ACHN (cell line): ENCODE measurements at places on chromosomes 2 and 18.
A peak's percentile ranks its signal among the peaks of the same experiment; 100 is the strongest.

DNA sequence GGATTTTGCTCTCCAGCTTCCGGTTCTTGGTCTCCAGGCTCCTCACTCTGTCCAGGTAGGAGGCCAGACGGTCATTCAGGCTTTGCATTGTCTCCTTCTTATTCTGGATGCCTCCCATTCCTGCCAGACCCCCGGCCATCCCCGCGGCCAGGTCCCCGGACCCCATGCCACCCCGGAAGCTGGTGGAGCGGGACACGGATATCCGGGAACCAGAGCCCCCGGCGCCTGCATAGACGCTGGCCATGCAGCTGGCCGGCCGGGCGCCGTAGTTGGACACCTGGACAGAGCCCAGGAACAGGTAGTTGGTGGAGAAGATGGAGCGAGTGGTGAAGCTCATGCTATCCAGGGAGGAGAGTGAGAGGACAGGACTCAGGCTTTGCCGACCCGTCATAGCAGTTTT, 23.5 kb upstream of the PPP1R1C start:
- no peak for DNase-seq

- DNase-seq: no peak
Observed at GRCh38 chr2:23327887-23328286, 57.1 kb upstream of the KLHL29 start.

GRCh38 chr18:24127735-24128134, 11.1 kb upstream of the CABYR start:
- DNase-seq: no peak

DNA sequence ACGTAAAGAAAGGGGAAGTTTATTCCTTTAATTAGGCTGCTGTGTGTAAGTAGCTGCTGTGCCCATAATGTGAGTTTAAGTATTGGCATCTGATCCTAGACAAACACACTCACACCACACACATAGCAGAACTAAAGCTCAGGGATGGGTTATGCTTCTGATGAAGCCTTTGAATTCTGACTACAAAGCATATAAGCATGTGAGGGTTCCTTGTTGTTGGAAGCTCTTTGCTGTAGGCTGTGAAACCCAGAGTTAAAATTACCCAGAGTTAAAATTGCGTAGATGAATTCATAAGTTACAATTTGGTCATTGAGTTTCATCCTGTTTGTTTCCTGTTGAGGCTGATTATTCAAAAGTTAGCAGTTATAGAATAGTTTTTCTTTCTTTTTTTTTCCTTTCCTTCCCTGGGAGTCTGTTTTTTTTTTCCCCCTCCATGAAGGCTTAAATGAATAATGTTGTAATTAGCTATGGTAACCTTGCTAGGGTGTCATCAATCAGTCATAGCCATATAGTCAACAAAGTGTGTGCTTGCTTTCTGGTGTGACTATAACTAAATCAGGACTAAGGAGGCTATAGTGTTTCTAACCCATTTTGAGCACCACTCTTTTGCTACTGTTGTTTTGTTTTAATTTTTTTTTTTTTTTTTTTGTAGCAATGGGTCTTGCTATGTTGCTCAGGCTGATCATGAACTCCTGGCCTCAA, 426.1 kb downstream of the PARD3B start:
- DNase-seq: no peak

DNA sequence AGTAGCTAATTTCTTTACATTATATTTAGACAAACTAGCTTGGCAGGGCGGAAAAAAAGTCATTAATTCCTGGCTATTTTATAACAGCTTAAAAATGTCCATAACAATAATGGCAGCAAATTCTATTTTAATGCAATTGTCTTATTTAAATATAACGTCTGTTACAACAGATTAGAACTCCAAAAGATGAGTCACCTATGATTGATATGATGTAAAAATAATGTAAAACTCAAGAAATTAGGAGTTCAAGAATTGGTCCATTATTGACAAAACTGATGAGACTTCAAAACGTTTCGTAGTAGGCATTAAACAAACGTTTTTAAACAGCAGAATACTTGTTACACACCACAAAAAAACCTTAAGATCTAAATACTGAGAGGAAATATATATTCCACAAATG, 2.7 kb downstream of the XPO1 start:
- DNase-seq: no peak

GRCh38 chr18:45059695-45060094, 379.0 kb downstream of the SETBP1 start:
- DNase-seq: peak; percentile 21

- no peak for DNase-seq
Observed at GRCh38 chr2:237290261-237290660, 123.7 kb downstream of the COL6A3 start.

DNA sequence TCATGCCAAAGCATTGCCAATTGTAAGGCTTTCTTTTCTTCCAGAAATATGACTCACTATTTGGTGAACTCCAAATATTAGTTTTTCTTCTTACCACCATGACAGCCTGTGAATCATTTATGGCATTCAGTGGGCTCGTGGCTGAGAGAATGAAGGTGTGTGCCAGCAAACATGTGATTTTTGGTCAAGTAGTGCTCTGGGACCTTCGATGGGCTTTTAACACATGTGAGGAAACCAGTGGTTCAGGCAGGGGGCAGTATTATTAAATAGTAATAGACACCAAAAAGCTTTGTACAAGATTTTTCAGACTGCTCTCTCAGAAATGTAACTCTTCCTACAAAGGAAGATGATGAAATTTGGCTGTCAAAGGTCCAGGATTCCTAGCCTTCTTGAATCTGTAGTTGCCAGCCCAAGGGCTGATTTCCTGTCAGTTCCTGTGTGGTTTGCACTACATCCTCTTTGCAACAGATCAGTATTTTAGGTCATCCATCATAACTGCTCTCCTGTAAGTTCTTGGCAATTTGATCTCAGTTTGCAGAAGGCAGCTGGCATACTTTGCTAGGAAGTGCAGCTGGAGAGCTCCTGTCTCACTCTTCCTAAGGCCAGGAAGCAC, 64.3 kb downstream of the BABAM2 start:
- peak; percentile 97 for DNase-seq

DNA sequence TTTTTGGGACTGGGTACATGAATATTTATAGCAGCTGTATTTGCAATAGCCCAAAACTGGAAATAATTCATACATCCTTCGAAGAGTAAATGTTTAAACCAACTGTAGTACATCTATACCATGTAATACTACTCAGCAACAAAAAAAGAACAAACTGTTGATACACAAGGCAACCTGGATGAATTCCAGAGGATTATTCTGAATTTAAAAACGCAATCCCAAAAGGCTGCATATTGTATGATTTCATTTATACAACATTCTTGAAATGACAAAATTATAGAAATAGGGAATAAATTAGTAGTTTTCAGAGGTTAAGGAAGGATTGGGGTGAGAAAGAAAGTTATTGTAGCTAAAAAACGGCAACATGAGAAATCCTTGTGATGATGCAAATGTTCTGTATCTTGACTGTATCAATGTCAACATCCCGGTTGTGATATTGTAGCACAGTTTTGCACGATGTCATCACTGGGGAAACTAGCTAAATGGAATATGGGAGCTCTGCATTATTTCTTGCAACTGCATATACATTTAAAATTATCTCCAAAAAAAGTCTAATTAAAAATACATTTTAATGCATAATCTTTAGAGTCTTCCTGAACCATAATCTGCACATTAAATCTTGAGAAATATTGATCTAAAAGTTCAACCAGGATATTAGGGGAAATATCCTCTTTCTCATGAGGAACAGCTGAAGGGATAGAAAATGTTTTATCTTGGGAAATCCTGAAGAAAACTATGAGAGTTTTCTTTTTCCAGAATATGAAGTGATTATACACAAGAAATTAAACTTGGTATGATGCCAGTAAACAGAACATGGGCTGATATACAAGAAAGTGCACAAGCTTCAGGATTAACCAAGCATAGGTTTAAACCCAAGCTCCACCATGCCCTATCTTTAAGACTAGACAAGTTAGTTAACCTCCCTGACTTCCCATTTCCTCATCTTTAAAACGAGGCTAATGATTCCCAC, 21.9 kb downstream of the EVA1A start:
- no peak for DNase-seq

DNA sequence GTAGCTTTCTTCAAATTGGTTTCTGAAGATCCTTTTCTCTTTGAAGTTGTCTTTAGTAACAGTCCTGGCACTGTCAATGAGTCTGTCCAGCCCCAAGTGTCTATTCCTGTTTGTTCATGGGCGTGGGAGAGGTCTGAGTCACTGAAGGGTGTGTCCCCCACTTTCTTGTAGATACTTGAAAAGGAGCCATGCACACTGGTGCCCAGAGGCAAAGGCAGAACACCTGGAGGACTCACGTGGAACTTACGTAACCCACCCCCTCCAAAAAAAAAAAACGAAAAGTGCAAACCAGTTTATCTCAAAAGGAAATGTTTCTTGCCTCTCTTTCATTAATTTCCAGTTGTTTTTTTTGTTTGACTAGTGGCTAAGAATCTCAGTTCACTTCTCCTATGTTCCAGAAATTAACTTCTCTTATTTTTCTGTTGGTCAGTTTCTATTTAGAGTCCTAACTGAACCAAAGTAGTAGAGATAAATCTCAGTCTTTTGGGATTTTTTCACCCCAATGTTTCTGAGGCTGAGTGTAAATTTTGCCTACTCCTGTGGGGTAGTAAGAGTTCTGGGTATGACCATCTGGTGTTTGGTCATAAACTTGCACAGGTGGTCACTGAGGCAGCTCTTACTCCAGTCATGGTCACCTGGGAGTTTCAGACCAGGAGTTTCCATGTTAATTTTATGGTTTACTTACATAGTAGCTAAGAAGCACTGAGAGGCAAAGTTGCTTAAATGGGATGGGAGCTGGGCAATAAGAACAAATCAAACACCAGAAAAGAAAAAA, 54.9 kb downstream of the DSC3 start:
- DNase-seq: no peak

DNA sequence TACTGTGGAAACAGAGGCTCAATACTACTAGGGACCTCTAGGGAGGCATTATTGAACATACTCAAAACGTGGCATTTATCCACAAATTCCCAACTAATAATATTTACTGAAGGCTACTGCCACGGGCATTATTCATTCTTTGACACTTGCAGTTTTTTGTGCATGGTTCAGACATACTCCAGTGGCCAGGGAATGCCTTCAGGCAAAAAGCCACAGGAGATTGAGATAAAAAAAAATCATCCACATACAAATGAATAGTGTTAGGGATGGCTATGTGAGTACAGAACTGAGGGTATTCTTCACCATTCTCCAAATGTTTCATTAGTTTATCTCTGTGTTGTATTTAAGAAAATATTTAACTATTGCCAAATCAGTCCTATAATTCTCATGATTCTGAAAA, 974.9 kb upstream of the PIK3C3 start:
- DNase-seq: no peak

DNA sequence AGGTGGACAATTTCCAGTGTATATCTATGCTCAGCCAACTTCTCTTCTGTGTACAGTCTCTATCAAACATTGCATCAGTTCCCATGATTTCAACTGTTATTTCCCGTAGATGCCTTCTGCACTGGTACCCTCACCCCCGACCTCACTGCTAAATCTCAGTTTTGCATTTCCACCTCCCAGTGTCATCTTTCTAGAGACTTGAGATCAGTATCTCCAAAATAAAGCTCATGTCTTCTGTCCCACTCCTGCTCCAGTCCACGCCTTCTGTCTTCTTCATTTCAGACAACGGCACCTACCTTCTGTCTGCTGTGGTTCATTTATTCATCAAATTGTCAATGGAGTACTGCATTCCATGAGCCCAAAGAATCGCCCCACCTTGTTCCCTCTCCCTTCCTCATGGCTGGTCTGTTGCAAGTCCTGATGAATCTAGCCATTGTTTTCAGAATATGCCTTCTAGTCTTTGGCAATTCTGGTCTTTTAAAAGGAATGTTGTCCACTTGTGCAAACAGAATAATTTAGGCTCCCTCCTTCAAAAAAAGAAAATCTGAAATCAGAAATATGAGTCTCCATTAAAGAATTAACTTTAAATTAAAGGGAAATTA, 23.3 kb upstream of the NPAS2 start:
- no peak for DNase-seq

- DNase-seq: no peak
Observed at GRCh38 chr2:47784352-47784851, 1.5 kb downstream of the MSH6 start.

GRCh38 chr18:69564602-69565001, 163.9 kb downstream of the DOK6 start:
- DNase-seq: no peak

DNA sequence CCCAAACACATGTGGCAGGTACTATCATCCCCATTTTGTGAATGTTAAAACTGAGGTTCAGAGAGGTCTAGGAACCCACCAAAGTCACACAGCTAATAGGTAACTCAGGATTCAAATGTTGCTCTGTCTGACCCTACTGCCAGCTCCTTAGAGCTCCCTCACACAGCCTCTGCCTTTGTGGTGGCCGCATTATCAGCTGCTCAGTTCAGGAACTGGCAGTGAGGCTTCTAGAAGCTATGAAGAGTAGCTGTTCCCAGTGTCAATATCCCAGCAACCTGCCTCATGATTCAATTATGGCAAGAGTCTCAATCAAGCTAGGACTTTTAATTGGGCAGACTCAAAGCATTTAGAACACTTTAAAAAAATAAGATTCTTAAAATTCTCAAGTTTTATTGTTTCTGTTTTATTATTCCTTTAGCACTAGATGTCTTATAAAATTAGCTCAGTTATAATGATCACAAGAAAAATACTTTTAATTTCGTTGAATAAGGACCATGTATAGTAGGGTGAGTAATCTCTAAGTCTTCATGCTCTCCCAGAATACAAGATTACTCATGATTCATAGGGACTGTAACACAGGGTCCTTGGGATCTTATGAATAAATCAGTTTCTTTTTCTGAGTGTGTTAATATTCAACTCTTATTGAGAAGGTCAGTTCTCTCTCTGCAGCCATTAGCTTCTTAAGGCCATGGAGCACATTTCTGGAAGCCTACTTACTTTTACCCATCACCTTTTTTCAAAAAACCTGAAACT, 342.7 kb downstream of the RND3 start:
- peak; percentile 38 for DNase-seq

DNA sequence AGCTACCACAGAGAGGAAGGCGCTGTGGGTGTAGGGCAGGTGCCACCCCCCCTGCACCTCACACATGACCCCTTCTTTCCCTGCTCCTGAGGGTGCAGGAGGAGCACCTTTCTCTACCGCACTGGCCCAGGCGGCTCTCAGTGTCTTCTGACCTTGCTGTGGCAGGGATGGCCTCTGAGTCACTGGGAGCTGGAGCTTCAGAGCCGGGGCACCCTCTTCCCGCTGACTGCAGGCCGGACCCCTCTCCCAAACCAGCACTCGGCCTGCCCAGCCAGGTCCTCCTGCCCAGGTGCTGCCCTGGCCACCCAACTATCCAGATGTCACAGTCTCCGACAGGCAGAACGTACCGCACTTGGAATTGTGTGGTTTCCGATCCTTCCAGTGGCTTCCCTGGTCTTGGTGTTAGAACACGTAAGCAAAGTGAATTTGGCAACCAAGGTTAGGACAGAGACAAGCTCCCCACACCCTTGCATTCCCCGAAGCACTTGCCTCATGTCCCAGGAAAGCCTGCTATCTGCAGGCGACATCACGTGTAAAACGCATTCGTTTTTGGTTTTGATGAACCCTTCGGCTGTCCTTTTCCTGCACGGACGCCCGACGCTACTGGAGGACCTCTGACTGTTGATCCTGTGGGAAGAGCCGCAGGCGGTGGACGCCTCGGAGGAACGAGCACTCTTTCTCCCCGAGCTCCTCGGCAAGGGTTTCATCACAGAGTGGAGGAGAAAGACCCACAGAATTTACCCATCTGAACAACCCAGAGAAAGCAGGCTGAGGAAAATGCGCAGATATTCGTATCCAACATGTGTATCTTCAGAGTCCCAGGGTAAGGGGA, 24.7 kb upstream of the KCNG2 start:
- DNase-seq: no peak

GRCh38 chr2:181364492-181365170, 92.6 kb upstream of the ITGA4 start:
- no peak for DNase-seq
